ENCODE measurements at places on chromosomes 13 and 19.

GRCh38 chr19:30269638-30270037 is 102.5 kb upstream of the ZNF536 start:
- DNase-seq = no peak

GRCh38 chr19:33302974-33303790 is 848 bp upstream of the CEBPA start:
- no peak for DNase-seq

- DNase-seq = no peak
These were observed 10.9 kb downstream of the SIGLEC12 start for GRCh38 chr19:51490676-51491075.

GRCh38 chr19:6501740-6502648 is at the start of gene TUBB4A:
TUBB4A (minus strand) TSS chr19:6502309; CDS start chr19:6502212, 97 bp downstream.
- no peak for DNase-seq

DNA sequence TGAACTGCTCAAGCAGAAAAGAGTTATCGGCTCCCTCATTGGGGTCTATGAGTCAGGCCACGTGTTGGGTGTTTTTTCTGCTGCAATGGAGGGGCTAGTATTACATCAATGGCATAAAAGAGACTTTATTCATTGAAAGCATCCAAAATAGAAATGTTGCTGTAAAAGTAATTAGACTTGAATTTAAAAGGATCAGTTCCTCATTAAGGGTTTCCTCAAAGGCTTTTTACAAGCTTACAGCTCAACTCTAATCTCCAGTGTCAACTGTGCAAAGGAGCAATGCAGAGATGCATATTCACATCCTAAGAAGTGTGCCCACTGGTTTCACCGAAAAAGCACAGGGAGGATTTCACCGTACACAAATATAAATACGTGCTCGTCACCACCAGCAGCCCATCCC is 300.3 kb downstream of the FOXO1 start:
- no peak for DNase-seq

All from activated CD4-positive, alpha-beta T cell treated with anti-CD3 and anti-CD28 coated beads for 24 hours (primary cell).